Activated gamma-delta T cell (primary cell): ENCODE measurements at places on chromosomes 7 and 10.

DNA sequence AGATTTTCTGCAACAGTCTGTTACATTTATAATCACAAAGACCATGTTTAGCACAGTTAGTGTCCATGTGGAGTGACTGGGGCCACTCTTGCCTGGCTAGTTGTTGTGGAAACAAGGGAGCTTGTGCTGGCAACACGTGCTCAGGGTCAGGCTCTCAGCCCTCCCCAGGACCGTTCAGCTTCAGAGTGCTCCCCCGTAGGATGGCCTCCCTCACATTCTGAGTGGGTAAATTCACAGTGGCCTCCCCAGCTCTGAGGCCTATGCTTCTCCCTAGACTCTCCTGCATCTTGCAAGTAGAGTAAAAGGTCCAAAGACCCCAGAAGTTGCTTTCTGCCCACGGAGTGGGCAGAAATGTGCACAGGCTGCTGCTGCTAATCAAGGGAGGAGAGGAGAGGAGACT, 122.3 kb downstream of the ADCY1 start:
- DNase-seq = no peak

GRCh38 chr10:94320285-94320914, 42.3 kb downstream of the NOC3L start:
- DNase-seq = no peak

- DNase-seq = no peak
Observed at GRCh38 chr10:31646519-31646918, 282.1 kb downstream of the ARHGAP12 start.

DNA sequence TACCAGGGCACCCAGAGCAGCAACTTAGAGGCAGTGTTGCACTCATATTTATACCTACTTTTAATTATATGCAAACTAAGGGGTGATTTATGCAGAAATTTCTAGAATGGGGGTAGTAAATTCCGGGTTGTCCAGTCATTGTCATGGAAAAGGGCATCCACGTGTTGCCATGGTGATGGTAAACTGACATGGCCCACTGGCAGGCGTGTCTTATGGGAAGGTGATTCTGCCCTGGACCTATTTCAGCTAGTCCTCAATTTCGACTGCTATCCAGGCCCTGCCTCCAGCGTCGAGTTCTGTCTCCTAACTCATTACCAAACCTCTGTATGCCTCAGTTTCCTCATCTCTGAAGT, 12.8 kb downstream of the SNX8 start:
- DNase-seq = no peak

GRCh38 chr7:71132127-71132376, at the start of gene GALNT17:
TSS of gene GALNT17 (plus strand) at chr7:71132144.
- DNase-seq = no peak

DNA sequence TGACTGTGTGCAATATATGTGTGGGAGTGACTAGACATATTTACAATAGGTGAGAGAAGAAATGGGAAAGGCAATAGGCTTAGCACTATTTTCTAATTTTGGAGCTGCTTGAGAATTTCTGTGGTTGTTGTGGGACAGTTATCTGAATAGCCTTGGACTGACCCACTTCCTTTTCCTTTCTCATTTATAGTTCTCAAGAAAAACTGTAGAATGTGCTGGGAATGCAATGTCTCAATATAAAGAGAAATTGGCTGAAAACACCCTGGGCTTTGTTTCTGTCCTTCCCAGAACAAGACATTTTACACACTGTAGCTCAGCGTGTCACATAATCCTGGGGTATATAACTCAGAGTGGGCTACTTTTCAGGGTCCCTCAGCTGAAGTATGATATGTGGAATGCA, 153.0 kb upstream of the RHOBTB1 start:
- DNase-seq = no peak

- DNase-seq = no peak
Observed at GRCh38 chr7:12137283-12137682, 73.8 kb upstream of the TMEM106B start.

- DNase-seq = no peak
Observed at GRCh38 chr7:25615593-25615992, 387.3 kb upstream of the NPVF start.

DNA sequence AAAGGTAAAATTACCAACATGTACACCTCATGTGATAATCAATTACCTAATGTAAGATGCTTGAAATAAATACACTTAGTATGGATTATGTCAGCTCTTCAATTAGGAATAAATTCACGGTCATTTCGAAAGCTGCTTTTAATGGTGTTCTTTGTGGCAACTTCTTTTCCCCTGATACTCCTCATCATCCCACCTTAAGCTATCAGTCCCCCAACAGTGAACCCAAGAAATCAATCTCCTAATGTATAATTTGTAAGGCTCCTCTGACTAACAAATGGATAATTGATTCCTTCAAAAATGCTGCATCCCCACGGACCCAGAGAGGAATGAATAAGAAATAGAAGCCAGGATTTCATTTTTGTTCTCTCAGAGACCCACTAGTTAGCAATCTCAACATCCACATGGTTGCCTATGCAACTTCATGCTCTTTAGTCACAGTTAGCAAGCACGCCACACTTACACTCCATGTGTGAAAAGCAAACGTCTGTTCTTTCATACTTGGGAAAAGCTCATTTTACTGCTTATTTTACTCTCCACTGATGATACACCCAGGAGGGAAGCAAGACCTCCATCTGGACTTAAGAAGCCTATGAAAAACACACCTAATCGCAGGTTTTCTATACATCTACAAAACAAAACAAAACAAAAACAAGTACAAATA, 70.1 kb downstream of the VPS41 start:
- no peak for DNase-seq

DNA sequence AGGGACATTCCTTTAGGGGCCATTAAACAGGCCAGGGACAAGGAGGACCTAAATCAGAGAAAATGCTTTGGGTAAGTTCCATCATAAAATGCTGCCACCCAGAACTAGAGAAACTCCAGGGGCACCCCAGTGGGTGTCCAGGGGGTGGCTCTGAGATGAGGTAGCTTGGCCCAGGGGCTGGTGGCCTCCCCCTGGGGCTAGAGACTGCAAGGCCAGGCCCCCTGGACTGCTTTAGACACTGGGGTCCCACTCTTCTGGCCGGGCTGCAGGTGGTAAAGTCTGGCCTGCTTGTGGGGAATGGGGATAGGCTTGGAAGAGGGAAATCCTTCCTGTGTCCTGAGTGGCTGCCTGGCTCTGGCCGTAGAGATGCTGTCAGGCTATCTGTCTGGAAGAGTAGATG, 169.6 kb upstream of the PODXL start:
- DNase-seq = no peak

GRCh38 chr10:131061216-131061615, 250.3 kb downstream of the TCERG1L start:
- no peak for DNase-seq
